ENCODE measurements at places on chromosomes 1 and 21. TPM values are rescaled to one million over a fixed set of nuclear protein-coding genes. Genes with fewer than 3 reads are reported as not detected.

- DNase-seq, result no peak
Measured at GRCh38 chr1:154733621-154734020, 125.6 kb upstream of the ADAR start.

The TCEA3 gene
- 55.9 TPM for total RNA-seq

The CHIA gene
- total RNA-seq, result 0.61 TPM

The FLG2 gene
- total RNA-seq, result not detected
